Activated naive CD4-positive, alpha-beta T cell treated with Interleukin-2 at 50 U/mL for 16 hours (primary cell): ENCODE measurements at places on chromosomes 11 and 22.
A peak's percentile ranks its signal among the peaks of the same experiment; 100 is the strongest.

GRCh38 chr11:81772166-81772565 is 961.5 kb downstream of the FAM181B start:
- no peak for DNase-seq

DNA sequence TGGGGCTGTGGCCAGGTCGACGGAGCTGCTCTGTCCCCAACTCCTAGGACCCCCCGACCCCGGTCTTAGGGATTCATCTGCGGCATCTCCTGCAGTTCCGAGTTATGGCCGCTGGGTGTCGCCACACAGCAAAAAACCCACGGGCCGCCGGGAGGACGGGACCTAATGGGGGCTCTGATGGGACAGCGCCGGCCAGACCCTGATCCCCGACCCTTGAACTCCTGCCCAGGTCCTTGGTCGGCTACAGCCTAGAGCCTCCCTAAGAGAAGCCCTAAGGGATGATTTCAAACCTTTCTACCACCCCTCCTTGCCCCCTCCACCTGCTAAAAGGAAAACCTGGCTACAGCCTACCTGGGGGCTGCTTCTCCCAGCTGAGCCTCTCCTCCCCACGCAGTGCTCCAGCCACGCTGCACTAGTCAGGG is 30.8 kb upstream of the LRRC10B start:
- DNase-seq, result peak; percentile 61

- DNase-seq, result no peak
These were observed 112.8 kb upstream of the C11orf87 start for GRCh38 chr11:109309153-109309552.

- DNase-seq, result no peak
These were observed 106.3 kb downstream of the ATXN10 start for GRCh38 chr22:45777852-45778375.

GRCh38 chr11:122910775-122911174 is 28.2 kb downstream of the JHY start:
- no peak for DNase-seq

- no peak for DNase-seq
These were observed 15.6 kb upstream of the WDR74 start for GRCh38 chr11:62854825-62855570.

- DNase-seq, result peak; percentile 46
These were observed 25.5 kb downstream of the CTTN start for GRCh38 chr11:70423523-70424505.

GRCh38 chr11:13462311-13462900 is 616 bp downstream of the BTBD10 start:
- DNase-seq, result peak; percentile 64

DNA sequence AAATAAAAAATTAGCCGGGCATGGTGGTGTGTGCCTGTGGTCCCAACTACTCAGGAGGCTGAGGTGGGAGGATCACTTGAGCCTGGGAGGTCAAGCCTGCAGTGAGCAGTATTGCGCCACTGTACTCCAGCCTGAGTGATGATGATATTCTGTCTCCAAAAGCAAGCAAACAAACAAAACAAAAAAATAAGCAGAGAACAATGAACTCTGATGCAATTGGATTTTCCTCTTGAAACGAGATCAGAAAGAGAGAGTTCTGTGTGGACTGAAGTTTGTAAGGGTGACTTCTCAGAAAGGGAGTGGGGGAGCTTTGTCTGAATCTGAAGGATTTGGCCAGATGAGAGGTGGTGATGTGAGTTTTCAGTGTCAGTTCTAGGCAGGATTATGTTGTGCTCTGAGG is 6.0 kb upstream of the TMEM123 start:
- DNase-seq, result no peak

GRCh38 chr11:105740164-105740903 is 130.5 kb downstream of the GRIA4 start:
- no peak for DNase-seq

- DNase-seq, result no peak
These were observed 91.0 kb downstream of the TMPRSS5 start for GRCh38 chr11:113615098-113615497.

DNA sequence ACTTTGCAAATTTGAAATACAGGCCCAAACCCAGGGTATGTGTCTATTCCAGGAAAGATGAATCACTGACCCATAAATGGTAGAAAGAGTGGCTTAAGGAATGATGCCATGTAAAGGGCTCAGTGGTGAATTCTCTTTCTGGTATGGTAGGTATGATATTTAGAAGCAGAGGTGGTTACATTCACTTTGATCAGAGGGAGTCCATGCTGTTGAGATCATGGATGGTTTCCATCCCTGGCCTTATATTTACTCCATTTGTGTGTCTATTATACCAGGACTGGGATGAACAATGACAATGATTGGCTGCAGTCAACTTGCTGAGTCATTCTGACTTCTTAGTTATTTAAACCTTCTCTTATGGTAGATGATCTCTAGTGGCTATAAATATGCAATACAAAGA is 419.8 kb upstream of the LRRC4C start:
- DNase-seq, result no peak

DNA sequence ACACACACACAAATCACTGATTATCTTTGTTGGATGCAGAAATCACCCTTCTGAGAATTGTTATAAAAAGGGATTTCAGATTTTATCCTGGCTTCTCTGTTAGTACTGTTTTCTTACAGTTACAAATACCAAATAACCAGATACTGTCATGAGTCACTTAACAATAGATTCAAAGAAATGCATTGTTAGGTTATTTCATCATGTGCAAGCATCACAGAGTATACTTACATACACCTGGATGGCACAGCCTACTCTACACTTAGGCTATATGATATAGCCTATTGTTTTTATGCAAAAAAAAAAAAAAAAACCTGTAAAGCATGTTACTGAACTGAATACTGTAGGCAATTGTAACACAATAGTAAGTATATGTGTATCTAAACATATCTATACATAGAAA is 319.2 kb upstream of the ARHGAP42 start:
- DNase-seq, result no peak

GRCh38 chr11:126384449-126385070 is 29.1 kb downstream of the ST3GAL4 start:
- no peak for DNase-seq

DNA sequence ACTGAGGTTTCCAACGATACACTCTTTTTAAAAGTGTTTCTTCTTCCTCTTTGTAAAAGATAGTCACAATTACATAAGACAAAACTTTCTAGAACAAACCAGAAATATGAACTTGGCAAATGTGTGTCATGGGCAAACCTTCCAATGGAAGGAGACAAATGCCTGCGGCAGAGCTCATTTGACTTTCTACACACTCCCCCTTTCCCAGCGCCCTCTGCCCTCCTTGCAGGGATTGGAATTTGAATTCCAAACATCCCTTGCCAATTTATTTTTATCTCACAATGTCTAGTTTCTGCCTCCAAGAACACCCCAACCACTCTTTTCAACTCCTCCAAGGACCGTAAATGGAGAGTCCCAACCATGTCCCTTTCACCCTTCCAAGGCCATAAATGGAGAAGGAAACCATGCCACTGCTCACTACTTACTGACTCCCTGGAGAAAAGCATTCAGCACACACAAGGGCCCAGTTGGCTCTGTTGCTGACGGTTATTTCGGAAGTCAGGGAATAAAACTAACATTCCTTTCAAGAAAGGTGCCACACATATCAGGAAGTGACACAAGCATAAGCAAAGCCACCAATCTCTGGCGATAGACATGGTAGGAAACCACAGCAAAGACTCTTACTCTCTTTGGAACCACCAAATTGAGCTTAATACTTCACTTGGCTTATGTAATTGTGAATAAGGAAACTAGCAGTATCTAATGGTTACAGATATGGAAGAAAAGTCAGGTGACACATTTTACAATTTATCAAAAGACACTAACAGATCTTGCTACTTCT is 15.0 kb upstream of the ESAM start:
- no peak for DNase-seq

DNA sequence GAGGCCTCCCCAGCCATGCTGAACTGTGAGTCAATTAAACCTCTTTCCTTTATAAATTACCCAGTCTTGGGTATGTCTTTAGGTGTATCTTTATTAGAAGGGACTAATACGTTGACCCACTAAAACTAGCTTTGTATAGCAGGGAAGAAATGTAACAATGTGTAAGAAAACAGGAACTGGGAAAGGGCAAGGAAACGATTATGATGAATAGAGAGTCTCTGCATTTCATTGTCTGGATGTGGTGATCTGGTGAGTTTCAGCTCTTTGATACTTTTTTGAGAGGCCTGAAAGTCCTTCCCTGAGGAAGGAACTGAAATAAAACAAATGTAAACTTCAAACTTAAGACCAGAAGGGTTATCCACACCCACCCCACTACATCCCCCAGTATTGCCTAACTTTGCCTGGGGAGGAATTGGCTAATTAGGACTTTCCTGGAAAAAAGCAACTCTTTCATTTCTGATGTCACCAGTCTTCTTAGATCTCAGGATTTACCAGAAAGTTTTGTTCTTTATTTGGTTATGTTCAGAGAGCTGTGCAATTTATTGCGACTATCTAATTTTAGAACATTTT is 119.0 kb downstream of the LDLRAD3 start:
- DNase-seq, result no peak

DNA sequence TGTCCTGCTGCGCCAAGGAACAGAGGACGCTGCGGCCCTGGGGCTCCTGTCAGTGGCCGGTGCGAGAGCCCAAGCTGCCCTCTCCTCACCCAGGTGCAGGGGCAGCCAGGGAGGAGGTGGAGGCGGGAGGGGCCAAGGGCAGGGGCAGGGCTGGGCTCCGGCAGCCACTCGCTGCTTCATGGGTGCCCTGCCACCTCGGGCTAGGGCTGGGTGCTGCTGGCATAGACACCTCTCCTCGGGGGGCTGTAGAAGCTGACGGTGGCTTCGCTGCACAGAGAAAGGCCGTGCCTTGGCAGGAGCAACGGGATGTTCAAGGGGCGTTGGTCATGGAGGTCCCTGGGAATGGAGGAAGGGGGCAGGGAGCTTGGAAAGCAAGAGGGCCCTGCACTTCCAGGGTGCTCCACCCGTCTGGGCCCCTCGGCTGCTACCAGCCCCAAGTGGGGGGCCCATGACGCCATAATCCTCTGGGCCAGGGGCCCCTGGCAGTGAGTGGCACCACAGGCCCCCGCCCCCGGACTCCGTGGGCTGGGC is 1.6 kb upstream of the TBX1 start:
- DNase-seq, result no peak

GRCh38 chr11:35029979-35030682 is 108.8 kb upstream of the CD44 start:
- peak; percentile 38 for DNase-seq

DNA sequence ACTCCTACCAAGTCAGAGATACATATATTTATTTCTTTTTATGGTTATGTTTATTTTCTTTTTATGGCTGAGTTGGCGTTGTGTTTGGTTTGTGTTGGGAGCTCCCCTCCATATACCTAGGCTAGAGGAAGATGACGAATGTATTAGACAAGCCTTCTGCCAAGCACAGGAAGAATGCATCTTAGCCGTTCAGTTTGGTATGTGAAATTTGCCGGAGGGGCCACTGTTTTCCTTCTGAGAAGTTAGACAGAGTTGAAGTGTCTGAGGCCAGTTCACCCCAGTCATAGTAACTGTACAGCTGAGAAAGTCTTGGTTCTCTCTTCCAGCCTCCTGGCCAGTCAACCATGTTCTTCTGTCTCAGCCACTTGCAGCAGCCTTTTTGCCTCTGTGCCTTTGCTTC is 29.8 kb downstream of the TEAD1 start:
- DNase-seq, result no peak

DNA sequence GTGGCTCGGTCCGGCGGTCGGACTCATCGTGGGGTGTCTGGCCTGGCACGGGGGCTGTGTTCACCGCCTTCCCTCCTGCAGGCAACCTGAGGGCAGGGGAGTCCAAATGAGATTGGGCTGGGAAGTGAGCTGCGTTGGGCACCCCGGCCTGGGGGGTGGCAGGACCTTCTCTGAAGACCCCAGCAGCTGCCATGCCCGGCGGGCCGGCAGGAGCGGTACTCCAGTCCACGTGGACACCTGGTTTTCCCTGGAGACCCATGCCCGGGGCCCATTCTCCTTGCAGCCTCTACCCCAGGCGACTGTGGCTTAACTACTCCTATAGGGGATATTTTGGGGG is 24.5 kb downstream of the LRRC10B start:
- DNase-seq, result no peak

DNA sequence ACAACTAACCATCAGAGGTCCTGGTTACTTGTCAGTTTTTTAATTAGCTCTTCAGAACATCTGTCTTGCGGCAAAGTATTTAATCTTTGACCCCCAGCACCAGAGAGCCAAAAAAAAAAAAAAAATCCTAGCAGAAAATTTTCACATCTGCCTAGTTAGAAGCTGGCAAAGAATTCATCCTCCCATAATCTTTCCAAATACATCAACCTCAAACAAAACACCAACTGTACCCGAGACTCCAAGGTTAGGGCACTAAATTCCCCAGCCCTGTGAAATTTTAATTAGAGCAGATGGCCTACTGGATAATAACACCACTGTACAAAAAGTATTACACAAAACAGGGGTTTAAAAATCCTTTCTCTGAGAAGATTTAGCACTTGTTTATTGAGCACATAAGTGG is 55.7 kb downstream of the RAB38 start:
- DNase-seq, result no peak

DNA sequence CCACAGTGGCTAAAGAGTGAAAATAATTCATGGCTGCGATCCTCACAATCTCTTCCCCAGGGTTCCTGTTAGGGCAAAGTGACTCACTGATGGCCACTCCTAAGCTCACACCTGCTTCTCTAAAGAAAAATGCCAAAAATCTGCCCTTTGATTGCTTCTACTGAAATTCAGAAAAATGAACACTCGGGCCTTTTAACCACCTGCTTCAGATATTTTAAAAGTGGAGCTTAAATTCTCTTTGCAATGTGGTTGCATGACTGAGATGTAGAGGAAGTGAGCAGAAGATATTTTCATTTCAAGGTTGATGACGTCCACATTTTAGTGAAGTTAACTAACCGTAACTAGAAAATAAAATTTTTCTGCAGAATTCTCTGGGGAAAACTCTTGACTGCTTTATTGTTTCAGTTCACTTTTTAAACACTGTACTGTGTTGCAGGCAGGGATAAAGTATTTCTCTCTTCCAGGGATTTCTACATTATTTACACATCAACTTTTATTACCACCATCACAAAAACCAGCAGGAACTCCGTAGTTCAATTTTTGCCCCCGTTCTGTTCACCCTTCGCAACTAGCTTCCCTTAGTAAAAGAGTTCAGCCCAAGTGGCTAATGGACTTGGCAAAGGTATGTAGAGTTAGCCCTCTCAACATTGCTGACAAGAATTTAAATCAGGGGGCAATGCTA is 8.5 kb downstream of the RAB30 start:
- no peak for DNase-seq

DNA sequence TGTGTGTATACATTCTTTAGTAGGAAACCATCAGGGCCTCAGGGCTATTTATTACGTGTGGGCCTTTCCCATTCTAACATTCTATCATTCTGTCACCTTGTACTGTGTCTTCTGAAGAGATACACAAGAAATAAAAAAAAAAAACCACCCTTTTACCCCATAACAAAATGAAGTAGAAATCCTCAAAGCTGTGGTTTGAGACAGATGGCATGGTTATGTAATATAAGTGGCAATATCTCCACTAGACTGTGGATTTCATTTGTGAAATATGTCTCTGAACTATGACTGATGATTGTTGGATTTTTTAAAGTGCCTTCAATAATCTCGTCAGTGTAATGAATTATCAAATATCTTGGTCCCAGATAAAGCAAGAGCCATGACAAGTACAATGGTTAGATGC is 150.0 kb upstream of the BLID start:
- no peak for DNase-seq
